ENCODE measurements at places on chromosomes 7 and 10.

DNA sequence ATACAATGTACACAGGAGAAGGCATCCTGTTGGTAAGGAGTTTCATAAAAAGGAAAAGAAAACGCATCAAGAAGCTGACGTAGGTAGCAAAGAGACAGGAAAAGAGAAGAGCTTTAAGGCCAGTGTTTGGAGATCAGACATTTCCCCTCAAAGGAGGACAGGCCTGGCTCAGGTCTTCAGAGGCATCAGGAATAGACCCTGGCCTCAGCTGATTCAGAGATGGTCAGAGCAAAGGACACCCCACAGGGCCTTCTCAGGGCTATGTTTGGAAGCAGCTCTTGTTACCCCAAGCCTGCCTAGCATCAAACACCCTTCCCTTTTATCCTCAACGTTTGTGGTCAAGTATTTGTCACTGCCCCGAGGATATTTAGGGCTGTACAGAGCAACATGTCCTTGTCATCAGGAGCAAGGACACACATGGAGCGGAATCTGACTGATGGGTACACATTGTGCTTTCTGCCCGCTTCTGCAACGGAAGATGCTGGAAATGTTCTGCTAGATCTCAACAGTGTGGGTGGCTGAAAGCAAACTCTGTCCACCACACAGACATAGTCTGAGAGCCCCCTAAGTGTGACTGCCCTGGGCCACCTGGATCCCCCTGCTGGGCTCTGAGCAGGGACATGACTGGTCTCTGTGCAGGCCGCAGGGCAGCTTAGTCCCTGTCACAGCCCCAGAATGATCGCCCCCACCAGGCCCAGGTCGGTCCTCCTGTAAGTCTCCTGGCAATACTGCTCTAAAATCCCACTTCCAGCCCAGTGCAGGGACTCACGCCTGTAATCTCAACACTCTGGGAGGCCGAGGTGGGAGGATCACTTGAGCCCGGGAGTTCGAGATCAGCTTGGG, 1.0 kb upstream of the ZDHHC4 start:
- no peak for DNase-seq

- DNase-seq, result no peak
Observed at GRCh38 chr10:69890065-69890847, 88.5 kb downstream of the COL13A1 start.

DNA sequence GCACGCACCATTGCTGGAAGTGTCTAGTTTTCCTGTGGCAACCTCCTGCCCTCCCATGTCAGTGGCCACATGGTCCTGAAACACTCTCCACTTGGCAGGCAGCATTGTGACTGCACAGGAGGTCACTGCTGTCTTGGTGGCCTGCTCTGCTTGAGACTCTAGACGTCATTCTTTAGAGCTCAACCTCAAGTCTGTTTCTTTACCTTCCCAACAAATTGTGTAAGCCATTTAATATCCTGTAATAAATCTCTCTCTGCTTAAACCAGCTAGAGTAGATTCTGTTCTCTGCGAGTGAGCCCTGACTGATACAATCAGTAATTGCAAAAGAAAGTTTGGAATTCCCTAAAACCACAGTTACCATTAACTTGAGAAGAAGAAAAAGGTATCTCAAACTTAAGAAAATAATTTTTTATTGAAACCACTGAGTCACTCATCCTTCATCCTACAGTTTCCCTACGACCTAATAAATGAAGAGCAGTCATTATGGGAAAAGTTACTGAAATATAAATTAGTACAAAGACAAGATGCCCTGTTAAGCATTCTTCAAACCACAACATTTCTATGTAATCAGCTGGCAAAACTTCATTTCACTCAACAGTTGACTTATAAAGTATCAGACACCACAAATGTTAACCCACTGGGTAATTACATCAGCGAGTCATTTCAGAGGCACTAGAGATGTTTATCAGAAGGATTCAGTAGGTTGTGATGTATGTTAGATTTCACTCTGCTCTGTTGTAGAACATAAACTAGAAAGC, 18.0 kb downstream of the SLC25A13 start:
- no peak for DNase-seq

DNA sequence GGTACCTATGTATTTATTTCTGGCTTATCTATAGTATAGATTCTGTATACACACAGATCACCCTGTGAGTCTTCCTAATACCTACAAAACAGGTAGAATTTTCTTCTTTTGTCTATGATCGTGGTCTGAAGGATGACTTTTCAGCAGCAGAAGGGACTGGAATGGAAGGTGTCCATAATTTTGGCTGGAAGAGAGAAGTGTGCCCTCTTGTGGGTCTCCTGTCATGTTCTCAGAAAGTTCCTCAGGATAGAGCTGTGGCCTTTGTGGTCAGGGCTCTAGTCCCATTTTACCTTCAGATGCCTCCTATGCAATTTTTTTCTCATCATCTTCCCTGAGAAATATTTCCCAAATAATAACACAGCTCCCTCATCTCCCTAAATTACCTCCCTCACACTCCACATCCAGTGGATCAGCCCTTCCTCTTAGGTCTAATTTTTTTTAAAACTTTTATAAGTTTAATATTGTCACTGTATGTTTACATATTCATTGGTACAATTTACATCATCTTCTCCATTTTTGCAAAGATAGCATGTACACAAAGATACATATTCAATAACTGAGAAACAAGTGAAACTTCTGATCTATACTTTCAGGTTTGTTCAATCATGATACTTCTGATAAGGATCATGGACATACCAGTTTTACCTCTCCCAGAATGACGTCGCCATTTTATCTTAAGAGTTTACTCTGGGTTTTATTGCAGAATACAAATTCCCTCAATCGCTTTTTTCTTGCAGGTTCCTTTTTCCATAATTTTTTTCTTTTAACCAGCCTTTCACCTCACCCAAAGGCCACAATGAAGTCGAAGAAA, 112.7 kb downstream of the REEP3 start:
- no peak for DNase-seq

- no peak for DNase-seq
Observed at GRCh38 chr10:62446627-62447026, 72.5 kb downstream of the ZNF365 start.

DNA sequence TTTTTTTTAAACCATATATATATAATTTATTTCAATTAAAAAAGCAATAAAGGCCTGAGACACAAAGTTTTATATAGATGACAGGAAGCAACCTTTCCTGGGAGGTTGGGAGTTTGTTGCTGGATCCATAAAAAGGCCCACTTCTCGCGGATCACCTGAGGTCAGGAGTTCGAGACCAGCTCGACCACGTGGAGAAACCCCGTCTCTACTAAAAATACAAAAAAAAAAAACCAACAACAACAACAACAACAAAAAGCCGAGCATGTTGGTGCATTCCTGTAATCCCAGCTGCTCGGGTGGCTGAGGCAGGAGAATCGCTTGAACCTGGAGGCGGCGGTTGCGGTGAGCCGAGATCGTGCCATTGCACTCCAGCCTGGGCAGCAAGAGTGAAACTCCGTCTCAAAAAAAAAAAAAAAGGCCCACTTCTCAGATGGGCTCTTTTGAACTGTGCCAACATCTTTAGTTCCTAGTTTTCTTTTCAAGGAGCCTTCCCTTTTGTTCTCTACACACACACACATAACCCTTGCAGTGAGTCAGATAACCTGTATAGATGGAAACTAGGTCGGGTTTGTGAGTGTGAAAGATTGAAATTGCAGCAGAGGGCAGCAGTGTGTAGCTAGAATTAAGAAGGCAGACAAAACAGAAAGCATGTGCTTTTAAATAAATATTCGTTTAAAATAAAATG, 1.2 kb upstream of the SMNDC1 start:
- no peak for DNase-seq

Measured in HS-27A (cell line).